Ascending aorta (tissue), 2 donors: ENCODE measurements at places on chromosomes 6 and 20.

DNA sequence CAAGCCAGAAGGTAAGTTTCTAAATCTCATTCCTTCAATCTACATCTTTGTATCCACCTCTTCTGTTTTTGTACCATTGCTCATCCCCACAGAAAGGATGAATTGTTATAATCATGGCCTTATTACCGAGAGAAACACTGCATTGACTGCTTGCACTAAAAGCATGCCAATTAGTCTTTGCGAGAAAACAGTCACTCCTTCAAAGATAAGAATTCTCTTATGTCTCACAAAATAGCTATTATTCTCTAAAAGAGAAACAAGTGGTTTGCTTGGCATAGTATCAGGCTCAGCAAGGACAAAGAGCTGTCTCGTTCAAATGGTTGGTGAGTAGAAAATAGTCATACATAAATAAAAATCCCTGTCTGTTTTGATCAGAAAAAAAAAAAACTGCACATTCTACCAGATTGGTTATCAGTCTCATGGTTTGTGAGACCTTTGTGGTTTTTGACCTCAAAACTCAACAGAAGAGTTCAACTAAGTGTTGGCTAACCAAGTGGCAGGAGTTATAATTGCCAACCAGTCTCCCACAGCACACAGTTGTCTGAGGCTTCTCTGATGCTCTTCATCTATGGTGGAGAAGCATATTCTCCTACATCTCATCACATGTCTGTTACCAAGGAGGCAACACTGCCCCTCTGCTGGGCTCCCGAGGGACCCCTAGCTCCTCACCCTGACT, 35.1 kb upstream of the ARMH2 start:
- no peaks in the 10 kb centered on the region for H3K4me1 ChIP-seq
- H3K36me3 ChIP-seq, result no peaks in the 10 kb centered on the region
- no peak overlapping the region for H3K4me3 ChIP-seq

- no peak overlapping the region for H3K27ac ChIP-seq
- no peak overlapping the region for H3K4me3 ChIP-seq
- peaks cover 15% of the 10 kb centered on the region for H3K4me1 ChIP-seq
- no peaks in the 10 kb centered on the region for H3K36me3 ChIP-seq
Observed at GRCh38 chr6:56363796-56364430, 116.5 kb upstream of the COL21A1 start.

- no peak for DNase-seq
- no peaks in the 10 kb centered on the region for H3K4me1 ChIP-seq
- no peaks in the 10 kb centered on the region for H3K36me3 ChIP-seq
- no peak overlapping the region for H3K4me3 ChIP-seq
- no peaks in the 10 kb centered on the region for H3K27me3 ChIP-seq
Observed at GRCh38 chr6:14763616-14764015, 482.3 kb upstream of the JARID2 start.

- no peak overlapping the region for H3K4me3 ChIP-seq
- no peak for DNase-seq
- no peaks in the 10 kb centered on the region for H3K27me3 ChIP-seq
- no peaks in the 10 kb centered on the region for H3K4me1 ChIP-seq
- no peak overlapping the region for H3K27ac ChIP-seq
Observed at GRCh38 chr6:44166591-44167184, 8.1 kb downstream of the CAPN11 start.

GRCh38 chr6:129902681-129903080, 41.6 kb upstream of the TMEM244 start:
- no peak overlapping the region for H3K27ac ChIP-seq
- no peak for DNase-seq
- H3K4me1 ChIP-seq, result no peaks in the 10 kb centered on the region
- H3K36me3 ChIP-seq, result no peaks in the 10 kb centered on the region
